ENCODE measurements at places on chromosomes 13 and 19. TPM values are rescaled to one million over a fixed set of nuclear protein-coding genes. Genes with fewer than 3 reads are reported as not detected.

The ACER1 gene
- not detected for total RNA-seq

The ATP4B gene
- not detected for total RNA-seq

The GRK1 gene
- not detected for total RNA-seq

The MUC16 gene
- total RNA-seq, result not detected

The SELENOV gene
- 0.36 TPM for total RNA-seq

The FEM1A gene
- total RNA-seq, result 18.9 TPM

The IQCN gene
- total RNA-seq, result 0.31 TPM

The ZNF486 gene
- total RNA-seq, result 6.7 TPM

The DIS3 gene
- 34.0 TPM for total RNA-seq

The SHD gene
- total RNA-seq, result not detected

The LILRA6 gene
- total RNA-seq, result not detected

The FCER2 gene
- not detected for total RNA-seq

The COMP gene
- not detected for total RNA-seq

The PKN1 gene
- 93.9 TPM for total RNA-seq

The RLN3 gene
- not detected for total RNA-seq

The PDE4A gene
- total RNA-seq, result 4.4 TPM

The PABPC3 gene
- total RNA-seq, result not detected

The POSTN gene
- total RNA-seq, result 0.46 TPM

The CLIP3 gene
- total RNA-seq, result 2.0 TPM

The ZNF146 gene
- 49.6 TPM for total RNA-seq

The PCDH20 gene
- total RNA-seq, result under 0.01 TPM

The AMER2 gene
- under 0.01 TPM for total RNA-seq

The APOC4 gene
- not detected for total RNA-seq

The LGI4 gene
- total RNA-seq, result 0.73 TPM

The PTGIR gene
- total RNA-seq, result not detected

The GZMM gene
- not detected for total RNA-seq

The C5AR2 gene
- not detected for total RNA-seq

The RGCC gene
- total RNA-seq, result not detected

The CD79A gene
- not detected for total RNA-seq

The DHDH gene
- 1.1 TPM for total RNA-seq

The LMO7 gene
- total RNA-seq, result 18.2 TPM

The KIR2DL4 gene
- total RNA-seq, result not detected

The IFI30 gene
- total RNA-seq, result 2.9 TPM

The CD22 gene
- total RNA-seq, result 0.33 TPM

The STOML3 gene
- not detected for total RNA-seq

The CFAP97D2 gene
- total RNA-seq, result not detected
